D721Med (cell line): ENCODE measurements at places on chromosomes 7 and 10.
A peak's percentile ranks its signal among the peaks of the same experiment; 100 is the strongest.

DNA sequence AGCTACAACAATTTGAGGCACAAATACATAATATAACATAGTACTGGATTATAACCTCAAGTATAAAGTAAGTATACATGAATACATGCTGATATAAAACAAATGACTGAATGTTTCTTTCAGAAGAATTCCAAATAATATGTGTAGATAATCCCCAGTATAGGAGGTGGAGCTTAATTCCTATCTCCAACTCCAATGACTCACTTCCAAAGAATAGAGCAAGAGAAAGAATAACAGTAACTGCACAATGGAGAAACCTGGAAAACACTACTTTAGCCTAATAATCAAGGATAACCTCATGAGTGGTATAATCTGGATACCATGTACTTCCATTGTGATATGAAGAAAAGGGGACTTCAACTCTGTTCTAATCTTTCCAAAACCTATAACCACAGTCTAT, 13.7 kb upstream of the SEMA3C start:
- DNase-seq = no peak

DNA sequence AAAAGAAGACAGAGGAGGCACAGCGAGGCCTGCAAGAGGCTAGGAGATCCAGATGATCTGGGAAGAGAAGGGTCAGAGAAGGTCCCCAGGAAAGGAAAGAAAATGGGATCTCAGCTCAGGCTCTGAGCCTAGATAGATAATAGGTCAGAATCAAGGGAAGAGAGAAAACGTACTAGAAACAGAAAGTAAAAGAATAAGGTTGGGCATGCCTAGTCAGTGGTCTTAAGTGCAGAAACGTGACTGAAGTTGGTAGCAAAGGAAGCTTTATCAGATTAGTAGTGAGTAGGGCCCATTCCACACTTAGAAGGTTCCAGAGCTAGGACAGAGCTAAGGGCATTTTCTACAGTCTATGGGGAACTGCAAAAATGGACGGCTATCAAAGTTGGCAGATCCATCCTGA, 84.8 kb upstream of the ASAH2 start:
- DNase-seq = no peak

DNA sequence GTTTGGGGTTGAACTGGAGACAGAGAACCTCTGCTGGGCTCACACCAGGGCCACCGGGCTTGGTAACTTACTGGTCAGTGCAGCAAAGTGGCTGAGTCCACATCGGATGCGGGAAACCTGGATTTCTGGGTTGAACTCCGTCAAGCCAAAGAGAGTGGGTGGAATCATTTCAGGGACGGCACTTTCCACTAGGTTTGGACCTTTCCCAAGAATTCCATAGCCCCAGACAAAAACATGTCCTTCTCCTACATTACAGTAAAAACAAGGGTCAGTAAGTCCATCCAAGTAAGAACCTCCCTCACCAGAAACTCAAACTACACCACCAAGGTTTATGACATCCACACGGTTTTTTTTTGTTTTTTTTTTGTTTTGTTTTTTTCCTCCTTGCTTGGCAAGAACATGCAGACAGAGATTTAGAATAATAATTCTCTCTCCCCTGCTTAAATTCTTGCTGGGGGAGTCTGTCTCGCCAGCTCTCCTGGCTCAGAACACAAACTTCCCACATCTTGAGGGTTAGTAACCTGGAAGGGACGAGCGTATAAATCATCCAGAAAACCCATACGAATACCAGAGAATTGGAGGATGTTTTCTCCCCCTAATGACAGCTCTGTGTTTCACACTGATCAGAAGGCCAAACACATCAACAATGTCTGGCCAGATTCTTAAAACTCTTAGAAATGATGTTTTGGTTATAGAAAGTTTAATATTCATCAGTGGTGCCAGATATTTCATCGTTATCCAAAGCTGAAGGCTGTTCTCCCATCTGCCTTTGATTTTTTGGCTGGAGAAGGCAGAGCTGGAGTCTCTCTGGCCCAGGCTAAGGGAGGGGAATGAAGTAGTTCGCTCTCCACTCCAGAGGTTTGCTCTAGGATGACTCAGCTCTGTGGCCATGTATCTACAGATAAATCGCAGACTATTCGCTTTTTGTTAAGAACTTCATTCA, 17.5 kb downstream of the RCC1L start:
- DNase-seq = no peak

DNA sequence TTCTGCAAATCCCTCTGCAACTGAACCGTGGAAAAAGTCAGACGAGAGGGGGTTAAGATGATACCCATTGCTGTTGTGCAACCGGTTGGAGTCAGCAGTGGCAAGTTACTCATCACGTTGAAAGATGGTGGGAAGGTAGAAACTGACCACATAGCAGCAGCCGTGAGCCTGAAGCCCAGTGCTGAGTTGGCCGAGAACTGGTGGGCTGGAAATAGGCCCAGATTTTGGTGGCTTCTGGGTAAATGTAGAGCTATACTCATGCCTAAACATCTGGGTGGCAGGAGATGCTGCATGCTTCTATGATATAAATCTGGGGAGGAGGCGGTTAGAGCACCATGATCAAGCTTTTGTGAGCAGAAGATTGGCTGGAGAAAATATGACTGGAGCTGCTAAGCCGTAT, 78.6 kb downstream of the ARL5B start:
- no peak for DNase-seq

DNA sequence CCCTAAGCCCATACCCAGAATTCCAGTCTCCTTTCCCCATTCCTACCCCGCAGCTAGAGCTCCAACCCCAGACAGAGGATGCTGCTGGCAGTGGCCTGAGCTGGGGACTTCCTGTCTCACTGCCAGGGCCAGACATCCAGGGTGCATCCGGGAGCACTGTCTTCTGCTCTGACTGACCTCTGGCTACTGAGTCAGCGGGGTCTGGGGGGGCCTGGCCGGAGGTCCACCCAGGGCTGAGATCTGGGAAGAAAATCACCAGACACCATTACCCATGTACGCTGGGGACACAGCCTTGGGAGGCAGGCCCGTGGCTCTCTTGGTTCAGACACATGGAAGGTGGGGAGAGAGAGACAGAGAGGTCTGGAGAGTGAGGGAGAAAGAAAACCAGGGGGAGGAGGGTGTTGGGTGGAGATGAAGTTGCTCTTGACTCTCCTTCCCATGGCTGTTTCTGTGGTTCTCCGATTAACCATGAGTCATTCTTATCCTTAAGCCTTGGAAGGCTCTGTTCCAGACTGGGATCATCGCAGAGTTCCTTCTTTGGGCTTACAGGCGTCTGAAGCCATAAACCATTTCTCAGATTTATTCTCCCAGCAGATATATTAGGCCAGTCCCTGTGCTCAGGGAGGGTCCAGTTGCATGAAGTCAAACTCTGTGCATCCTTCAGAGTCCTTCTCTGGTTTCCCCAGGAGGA, 23.6 kb downstream of the TSPAN15 start:
- DNase-seq = no peak

DNA sequence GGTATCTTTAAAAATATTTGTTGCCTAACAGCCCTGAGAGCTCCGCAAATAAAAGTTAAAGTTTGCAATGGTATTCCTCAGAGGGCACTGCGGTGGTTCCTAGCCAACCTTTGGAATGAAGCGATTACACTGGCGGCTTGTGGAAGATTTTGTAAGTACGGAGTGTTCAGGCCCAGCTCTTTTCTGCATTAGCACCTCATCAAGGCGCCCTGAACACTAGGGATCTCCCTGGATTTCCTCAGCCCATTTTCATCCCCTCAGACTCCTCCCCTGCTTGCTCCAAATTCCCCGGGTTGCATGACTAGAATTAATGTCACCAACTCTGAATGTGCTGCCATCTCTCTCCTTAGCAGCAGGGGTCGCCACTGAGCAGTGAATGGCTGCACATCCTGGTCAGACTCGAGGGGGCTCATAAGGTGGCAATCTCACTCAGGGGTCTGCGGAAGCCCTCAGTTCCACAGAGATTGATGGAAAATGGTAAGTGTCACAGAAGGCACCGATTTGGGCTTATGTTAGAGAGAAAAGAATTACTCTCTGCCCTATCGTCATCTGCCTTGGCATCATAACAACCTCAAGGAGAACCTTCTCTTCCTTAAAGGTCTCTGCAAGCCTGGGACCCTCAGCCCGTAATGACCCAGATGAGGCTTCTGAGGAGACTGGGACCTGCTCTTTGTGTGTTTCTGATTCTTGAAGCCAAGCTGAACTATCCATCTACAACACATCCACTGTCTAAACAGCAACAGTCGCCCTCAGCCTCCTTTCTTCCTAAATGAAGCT, 262.8 kb upstream of the AOAH start:
- no peak for DNase-seq

DNA sequence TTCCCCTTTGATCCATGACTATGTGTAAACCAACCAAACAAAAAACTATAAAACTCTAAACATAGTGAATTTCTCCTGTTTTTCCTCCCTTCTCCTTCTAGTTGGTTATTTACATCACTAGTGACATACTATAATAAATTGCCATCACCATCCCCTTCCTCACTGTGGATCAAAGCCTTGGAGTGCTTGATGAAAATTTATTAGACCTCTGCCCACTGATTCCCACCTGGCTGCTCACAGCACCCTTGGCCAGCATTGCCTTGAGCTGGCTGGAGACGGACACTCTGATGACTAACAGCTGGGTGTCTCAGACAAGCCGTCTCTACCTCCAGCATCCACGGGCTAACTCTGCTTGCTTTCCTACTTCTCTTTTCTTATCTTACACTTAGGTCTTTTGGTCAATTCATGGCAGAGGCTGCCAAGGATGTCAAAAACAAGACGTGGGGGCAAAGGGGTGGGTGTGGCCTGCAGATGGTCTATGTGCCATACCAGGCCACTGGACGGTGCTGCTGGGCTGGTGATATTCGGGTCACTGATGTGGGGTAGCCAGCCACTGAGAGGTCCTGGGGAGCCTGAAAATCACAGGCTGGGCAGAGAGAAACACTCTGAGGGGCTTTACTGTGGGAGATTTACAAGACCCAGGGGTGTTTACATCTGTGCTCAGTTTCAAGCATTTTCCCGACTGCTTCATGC, 207.8 kb downstream of the TAX1BP1 start:
- DNase-seq = no peak

GRCh38 chr7:106858618-106859532, 6.2 kb upstream of the PIK3CG start:
- DNase-seq = no peak

GRCh38 chr10:1504286-1504685, 233.0 kb downstream of the ADARB2 start:
- no peak for DNase-seq

- DNase-seq = no peak
Observed at GRCh38 chr7:20190560-20191390, 26.4 kb downstream of the MACC1 start.

- DNase-seq = no peak
Observed at GRCh38 chr7:73621168-73622063, 2.9 kb downstream of the MLXIPL start.

GRCh38 chr7:44905002-44905635, 19.8 kb upstream of the PURB start:
- no peak for DNase-seq

GRCh38 chr10:17585016-17585415, 32.2 kb downstream of the HACD1 start:
- DNase-seq = no peak

- DNase-seq = peak; percentile 5
Observed at GRCh38 chr7:44291066-44291732, 34.2 kb downstream of the CAMK2B start.

- DNase-seq = no peak
Observed at GRCh38 chr10:93816123-93816747, 58.5 kb downstream of the LGI1 start.

GRCh38 chr10:106280896-106281460, 883.5 kb downstream of the SORCS1 start:
- no peak for DNase-seq

GRCh38 chr7:28937619-28938018, 20.5 kb downstream of the TRIL start:
- DNase-seq = no peak

GRCh38 chr10:17143055-17143690, 13.6 kb upstream of the CUBN start:
- DNase-seq = no peak

DNA sequence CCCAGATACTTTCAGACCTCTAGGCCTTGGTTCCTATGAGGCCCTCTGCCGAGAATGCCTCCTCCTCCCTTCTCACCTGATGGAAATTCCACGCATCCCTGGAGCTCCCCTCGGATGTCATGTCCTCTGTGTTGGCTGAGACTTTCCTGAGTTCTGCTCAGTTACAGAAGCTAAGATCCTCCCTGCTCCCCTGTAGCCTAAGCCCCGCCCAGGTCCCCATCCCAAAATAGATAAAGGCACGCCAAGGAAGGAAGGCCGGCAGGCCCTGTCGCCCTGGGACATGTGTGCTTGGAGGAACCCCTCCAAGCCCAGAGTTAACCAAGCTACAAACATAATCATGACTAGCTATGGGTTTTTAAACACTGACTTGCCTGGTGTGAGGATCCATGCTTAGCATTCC, 123.5 kb downstream of the SORBS1 start:
- no peak for DNase-seq

DNA sequence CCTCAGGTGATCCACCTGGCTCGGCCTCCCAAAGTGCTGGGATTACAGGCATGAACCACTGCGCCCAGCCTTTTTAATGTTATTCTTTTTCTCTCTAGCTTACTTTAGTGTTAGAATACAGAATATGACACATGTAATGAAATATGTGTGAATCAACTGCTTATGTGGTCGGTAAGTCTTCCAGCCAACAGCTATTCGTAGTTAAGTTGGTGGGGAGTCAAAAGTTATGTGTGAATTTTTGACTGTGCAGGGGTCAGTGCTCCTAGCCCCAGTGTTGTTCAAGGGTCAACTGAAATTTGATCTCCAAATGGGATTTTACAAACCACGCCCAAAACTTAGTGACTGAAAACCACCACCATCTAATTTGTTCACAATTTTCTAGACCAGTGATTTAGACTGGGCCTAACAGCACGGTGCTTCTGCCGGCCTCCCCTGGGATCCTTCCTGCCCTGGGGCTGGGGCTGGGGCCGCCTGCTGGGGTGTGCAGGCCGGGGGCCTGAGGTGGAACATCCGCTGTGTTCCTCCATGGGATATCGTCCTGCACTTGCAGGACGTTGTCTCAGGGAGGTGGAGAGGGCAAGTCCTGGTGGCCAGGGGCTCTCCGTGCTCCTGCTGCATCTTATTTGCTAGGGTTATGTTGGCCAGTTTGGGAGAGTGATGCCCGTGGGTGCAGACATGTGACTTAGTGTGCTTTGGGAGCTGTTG, 24.5 kb upstream of the GRB10 start:
- DNase-seq = no peak

DNA sequence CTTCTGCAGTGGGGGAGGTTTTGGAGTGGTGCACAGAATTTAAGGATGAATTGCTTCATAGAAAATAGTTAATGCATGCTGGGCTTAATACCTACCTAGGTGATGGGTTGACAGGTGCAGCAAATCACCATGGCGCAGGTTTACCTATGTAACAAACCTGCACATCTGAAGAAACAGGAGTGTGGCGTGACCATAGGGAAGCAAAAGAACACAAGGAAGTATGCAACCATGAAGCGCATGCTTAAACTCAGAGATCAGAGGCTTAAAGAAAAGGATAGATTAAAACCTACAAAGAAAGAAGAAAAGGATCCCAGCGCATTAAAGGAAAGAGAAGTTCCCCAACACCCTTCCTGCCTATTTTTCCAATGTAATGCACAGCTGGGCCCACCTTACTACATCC, 22.0 kb downstream of the CCDC126 start:
- no peak for DNase-seq

- DNase-seq = no peak
Observed at GRCh38 chr10:103584216-103585010, 90.9 kb downstream of the NEURL1 start.

- DNase-seq = no peak
Observed at GRCh38 chr10:118986815-118987790, 42.4 kb upstream of the NANOS1 start.
